ENCODE measurements at places on chromosomes 12 and 14.

- no peak for DNase-seq
Observed at GRCh38 chr12:114976372-114976771, 292.4 kb upstream of the TBX3 start.

- no peak for DNase-seq
Observed at GRCh38 chr12:31246470-31246850, 79.5 kb downstream of the SINHCAF start.

- no peak for DNase-seq
Observed at GRCh38 chr14:105471823-105472485, 2.7 kb upstream of the CRIP2 start.

- no peak for DNase-seq
Observed at GRCh38 chr12:111753144-111753881, 13.4 kb upstream of the ALDH2 start.

DNA sequence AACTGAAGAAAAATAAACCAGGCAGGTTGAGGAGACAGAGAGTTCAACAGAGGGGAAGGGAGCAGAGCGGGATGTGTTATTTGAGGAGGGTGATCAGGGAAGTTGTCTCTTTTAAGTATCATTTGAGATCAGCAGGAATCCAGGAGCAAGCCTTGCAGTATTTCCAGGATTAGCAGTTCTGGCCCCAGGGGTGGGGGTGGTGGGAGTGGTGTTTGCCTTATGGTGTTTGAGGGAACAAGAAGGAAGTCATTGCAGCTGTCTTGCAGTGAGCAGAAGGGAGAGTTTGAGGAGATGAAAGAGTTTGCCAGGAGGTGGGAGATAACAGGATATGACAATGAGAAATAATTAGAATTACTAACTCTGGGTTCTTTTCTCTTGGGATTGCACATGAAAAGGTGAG is 418.6 kb downstream of the NELL2 start:
- no peak for DNase-seq

DNA sequence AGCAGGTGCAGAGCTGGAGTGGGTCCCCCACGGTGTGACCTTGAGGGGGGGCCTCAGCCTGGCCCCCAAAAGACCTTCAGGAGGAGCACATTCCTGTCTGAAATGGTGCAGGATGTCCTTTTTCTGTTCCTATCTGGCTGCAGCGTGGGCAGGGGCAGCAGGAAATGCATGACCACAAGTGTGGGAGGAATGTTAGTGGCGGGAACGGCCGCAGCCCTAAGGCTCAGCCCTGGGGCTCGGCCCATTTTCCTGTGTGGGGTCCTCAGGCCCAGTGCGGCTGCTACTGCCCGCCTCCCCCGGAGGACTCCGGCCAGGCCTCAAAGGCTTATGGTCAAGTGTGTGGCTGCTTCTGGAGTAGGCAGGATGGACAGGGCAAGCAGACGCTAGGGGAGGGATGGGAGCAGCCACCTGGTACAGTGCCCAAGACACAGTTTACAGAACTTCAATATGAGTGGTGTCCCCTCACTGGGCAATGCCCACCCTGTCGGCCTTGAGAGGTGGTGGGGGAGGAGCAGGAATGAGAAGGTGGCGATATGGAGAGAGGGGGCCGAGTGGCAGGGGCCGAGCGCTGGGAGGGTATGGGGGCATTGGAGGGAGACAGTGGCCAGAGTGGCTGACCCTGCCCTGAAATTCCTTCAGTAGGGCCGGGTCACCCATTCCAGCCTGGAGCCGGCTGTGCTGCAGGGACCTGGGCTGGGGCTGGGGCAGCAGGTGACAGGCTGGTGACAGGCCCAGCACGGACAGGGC is 137.4 kb downstream of the CALM1 start:
- DNase-seq: no peak

DNA sequence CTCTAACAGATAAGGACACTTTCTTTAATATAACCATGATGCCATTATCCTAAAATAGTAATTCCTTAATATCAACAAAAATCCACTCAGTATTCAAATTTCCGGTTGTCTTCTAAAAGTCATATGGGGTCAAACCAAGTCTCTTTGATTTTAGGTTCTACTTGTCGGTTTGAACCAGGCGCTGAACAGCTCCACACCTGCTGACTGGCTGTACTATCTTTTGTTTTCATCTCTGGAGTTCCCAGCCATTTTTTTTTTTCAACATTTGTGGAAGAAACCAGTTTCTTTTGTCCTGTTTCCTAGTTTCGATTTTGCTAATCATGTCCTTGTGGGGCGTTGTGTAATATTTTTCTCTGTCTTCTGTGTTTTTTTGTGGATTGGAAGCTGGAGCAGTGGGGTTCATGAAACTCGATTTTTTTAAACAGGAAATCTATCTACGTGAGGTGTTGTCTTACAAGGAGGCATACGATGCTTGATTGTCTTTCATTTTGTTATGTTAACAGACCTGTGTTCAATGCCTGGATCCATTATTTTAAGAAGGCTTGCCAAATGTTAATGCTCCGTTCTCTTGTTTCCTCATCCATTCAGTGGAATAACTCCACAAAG is 50.2 kb downstream of the FZD10 start:
- DNase-seq: no peak

DNA sequence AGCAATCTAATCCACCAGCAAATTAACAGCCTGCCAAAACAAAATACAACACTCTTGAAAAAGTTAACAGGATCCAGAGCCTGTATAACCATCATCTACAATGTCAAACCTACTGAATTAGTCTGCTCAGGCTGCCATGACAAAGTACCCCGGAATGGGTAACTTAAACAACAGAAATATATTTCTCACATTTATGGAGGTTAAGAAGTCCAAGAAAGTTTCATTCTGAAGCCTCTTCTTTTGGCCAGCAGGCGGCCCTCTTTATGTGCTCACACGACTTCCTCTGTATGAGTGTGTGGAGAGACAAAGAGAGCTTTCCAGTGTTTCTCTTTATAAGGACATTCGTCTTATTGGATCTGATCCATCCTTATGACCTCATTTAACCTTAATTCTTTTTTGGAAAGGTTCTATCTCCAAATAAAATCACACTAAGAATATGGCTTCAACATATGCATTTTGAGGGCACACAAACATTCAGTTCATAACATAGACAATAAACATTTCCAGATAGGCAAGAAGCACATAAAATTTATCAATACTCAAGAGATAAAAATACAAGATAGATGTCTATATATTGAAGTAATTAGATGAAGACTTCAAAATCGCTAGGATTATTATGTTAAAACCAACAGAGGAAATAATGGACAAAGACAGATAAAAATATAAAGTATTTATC is 5.9 kb upstream of the RERG start:
- DNase-seq: no peak

- no peak for DNase-seq
Observed at GRCh38 chr12:114291389-114292060, 114.4 kb downstream of the TBX5 start.

DNA sequence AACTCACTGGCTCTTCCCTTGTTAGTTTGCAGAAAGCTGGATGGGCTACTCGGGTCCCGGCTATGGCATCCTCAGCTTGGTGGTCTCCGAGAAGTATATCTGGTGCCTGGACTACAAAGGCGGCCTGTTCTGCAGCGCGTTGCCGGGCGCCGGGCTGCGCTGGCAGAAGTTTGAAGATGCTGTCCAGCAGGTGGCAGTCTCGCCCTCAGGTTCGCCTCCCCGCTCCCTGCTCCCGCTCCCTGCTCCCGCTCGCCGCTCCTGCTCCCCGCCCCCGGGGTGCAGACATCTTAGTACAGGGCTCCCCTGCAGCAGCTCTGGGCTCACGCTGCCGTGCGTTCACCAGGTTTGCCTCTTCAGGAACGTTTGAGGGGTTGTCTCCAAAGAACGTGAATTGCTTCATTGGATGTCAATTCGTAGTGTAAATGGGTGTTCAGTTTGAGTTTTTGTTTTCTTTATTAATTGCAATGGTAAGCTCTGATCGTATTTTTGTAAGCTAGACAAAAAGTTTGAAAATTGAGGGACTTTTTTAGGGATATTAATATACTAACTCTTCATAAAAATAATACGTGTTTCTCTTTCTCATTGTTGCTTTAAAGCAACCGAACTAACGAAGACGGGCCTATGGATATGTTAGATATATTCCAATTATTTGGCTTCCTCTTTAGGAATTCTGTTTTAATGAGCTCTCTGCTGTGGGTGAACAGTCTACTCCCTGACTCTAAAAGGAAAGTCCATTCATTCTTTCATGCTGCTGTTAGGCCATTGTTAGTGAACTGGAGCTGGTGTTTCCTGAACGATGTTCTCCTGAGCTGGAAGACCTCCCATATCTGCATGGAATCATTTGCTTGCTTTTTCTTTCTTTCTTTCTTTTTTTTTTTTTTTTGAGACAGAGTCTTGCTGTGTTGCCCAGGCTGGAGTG is 71.3 kb downstream of the ANKRD9 start:
- peak; percentile 54 for DNase-seq

GRCh38 chr14:106662936-106663550 is 1136.7 kb downstream of the TMEM121 start:
- no peak for DNase-seq

GRCh38 chr12:131894981-131895639 is 688 bp downstream of the ULK1 start:
- no peak for DNase-seq

- no peak for DNase-seq
Observed at GRCh38 chr14:101083564-101084435, 180.3 kb upstream of the RTL1 start.

DNA sequence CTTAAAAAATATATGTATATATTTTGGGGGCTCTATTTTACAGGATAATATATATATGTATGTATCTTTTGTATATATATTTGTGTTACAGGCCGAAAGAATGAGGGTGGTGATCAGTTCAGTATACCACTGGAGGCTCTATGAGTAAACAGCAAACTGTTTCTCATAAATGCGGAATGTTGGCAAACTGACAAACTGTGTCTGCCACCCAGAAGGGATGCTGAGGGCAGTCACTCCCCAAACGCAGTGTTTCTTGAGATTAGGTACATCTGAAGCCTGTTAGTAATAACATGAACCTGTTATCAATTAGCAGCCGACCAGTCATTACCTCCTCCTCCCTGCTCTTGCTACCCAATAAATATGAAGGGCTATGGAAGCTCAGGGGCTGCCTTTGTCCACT is 20.8 kb downstream of the TNFAIP2 start:
- no peak for DNase-seq

GRCh38 chr12:87152075-87152474 is 877.1 kb downstream of the C12orf50 start:
- DNase-seq: no peak

DNA sequence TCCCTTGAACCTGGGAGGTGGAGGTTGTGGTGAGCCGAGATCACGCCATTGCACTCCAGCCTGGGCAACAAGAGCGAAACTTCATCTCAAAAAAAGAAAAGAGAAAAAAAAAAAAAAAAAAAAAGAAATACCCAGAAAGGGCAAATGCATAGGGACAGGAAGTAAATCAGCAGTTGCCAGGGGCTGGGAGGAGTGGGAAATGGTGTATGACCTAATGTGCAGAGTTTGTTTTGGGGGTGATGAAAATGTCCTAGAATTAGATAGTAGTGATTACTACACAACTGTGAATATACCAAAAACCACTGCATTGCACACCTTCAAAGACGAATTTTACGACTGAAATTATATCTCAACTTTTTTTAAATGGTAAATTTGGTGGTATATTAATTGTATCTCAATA is 20.4 kb downstream of the DUSP16 start:
- no peak for DNase-seq

GRCh38 chr12:119676022-119676421 is 8.1 kb downstream of the PRKAB1 start:
- no peak for DNase-seq

DNA sequence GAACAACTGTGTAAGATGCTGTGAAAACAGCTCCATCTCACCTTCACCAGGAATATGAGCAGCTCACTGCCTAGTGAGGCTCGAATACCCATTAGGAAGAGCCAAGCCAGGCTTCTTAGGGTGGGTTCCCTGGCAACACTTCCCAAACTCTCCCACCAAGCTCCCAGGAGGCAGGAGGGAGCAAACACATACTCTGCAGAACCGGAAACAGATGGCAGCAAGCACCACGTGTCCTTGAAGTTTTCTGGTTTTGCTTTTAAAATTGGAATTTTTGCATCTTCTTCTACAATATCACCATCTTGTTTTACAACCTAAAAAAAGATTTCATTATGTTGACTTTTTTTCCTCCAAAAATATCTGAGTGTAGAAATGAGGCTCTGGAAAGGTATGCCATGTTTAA is 186.7 kb downstream of the ZFP36L1 start:
- DNase-seq: no peak

GRCh38 chr12:16955083-16955657 is 349.2 kb upstream of the LMO3 start:
- DNase-seq: no peak

DNA sequence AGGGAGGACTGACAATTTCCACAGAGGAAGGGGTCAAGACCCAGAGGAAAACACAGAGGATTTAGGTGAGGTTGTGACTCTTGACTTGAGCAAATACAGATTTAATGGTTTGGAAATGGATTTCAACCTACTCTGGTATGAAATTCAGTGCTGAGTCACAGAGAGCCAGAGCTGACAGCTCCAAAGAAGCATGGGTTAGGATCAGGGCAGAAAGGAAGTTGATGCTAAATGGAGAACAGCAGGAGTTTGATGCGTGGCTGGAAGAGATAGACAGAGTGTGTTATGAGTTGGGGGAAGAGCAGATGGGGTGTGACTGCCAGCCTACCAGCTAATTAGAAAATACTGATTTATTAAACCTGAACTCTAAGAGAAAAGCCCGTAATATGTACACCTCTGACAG is 272.6 kb downstream of the FOXG1 start:
- DNase-seq: no peak

DNA sequence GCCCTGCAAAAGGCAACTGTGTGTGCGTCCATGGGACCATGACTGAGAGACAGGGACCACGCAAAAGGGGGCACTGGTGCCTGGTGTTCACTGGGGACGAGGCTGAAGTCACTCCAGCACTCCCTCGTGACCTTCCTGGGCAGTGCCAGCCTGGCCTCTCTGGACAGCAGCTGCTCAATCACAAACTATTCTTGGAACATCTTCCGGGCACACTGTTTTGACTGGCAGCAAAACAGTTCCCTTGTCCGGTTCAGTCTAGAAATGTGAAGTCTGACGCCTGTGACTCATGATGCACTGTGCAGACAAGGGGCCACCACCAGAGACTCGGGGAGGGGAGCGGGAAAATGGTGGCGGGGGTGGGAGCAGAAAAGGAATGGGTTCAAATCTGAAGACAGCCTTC is 20.8 kb downstream of the SNRNP35 start:
- no peak for DNase-seq

DNA sequence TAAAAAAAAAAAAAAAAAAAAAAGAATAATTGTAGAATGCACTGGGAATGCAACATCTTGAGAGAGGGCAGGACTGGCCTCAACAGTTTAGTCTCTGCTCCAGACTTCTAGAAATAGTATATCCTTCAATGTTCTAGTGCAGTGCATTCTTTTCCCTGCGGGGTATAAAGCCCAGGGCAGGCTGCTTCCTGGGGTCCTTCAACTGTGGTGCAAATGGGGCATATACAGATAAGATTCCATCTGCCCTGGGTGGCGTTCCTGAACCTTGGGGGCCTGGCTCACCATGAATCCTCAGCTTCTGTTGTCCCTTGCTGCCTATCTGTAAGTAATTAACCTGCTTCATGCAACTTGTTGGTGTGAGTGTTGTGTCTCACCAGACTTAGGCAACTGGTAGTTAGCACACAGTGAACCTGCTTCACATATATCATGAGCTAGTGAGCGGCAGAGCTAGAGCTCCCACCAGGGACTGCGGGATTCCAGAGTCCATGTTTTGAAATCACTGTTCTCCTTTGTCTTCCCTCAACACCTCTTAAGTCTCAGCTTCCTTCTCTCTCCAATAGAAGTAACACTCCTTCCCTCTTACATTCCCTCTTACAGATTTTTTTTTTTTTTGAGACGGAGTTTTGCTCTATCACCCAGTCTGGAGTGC is 177.6 kb downstream of the SUDS3 start:
- DNase-seq: no peak

- DNase-seq: peak; percentile 81
Observed at GRCh38 chr12:89856431-89856830, 147.8 kb upstream of the ATP2B1 start.

GRCh38 chr12:13343375-13343774 is 146.8 kb downstream of the EMP1 start:
- no peak for DNase-seq

All from GM12864 (cell line).